Stimulated activated CD8-positive, alpha-beta memory T cell treated with anti-CD3 and anti-CD28 coated beads, Interleukin-2, amount 100 ng/mL, for 1 hour (primary cell): ENCODE measurements at places on chromosomes 2 and 18.

GRCh38 chr2:128412181-128412871 is 93.7 kb upstream of the HS6ST1 start:
- no peak for DNase-seq

- DNase-seq = no peak
Observed at GRCh38 chr18:63107931-63108330, 211.6 kb downstream of the BCL2 start.

DNA sequence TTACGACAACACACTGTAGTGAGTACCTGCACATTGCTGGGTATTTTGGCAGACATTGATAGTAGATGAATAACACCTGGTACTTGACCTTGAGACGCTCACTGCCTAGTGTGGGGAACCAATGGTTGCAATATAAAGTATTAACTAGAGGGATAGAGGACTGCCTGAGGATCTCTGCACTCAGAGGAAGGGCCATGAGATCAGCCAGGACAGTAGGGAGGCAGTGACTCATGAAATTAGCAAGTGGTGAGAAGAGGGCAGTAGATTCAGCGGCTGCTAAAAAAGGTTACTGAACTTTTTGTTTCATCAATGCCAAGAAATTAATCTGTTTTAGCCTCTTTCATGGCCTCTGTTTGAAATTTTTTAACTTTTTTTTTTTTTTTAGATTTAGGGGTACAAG is 250.8 kb upstream of the TCF4 start:
- DNase-seq = no peak

- no peak for DNase-seq
Observed at GRCh38 chr2:240462707-240463273, 27.3 kb downstream of the GPC1 start.

DNA sequence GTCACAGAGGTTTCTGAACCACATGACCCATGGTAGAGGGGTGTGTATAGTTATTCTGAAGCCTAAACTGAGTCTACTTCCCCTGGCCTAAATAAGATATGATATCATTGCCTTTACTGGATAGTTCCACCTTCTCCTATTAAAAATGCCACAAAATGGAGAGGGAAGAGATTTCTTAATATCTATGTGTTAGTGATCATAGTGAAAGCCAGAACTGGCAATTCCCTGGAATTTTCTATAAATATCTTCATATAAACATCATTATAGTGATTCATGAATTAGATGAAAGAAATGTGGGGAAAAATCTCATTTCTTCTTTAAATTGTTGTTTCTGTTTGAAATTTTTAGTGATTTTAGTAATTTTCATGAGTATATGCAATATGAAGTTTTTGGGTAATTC is 45.8 kb downstream of the TSHZ1 start:
- no peak for DNase-seq

DNA sequence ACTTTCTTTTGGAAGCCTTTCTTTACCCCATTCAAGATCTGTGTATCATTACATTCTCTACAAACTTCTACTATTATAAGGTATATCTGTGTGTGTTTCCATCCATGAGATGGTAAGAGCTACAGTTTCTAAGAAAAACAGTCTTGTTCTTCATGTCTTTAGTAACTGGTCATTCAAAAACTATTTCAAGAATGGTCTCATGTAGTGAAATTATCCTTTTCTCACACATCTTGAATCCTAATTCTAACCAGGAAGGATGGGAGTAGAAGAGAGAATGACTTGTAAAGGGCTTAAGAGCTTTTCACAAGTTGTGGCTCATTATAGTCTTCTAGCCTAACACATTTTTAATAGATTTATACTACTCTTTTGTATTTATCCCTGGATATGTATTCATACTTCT is 47.3 kb downstream of the ROCK1 start:
- no peak for DNase-seq

- DNase-seq = no peak
Observed at GRCh38 chr2:201353116-201353515, 4.0 kb downstream of the FLACC1 start.

DNA sequence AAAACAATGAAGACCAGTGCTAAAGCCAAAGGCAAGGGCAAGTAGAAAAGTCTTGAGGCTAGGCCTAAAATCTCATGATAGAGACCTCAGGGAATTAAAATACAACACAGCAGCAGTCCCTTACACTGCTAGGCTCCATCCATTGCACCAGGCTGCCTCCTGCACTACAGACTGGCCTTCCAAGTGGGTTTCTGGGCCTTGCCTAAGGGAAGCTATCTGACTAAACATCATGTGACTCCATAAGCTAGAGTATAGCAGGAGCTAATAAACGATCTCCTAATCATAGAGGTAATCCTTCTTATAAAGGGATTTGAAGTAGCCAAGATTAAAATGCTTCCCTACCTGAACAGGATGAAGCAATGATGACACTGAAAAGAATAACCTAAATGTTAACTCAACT is 77.6 kb upstream of the NFU1 start:
- no peak for DNase-seq

DNA sequence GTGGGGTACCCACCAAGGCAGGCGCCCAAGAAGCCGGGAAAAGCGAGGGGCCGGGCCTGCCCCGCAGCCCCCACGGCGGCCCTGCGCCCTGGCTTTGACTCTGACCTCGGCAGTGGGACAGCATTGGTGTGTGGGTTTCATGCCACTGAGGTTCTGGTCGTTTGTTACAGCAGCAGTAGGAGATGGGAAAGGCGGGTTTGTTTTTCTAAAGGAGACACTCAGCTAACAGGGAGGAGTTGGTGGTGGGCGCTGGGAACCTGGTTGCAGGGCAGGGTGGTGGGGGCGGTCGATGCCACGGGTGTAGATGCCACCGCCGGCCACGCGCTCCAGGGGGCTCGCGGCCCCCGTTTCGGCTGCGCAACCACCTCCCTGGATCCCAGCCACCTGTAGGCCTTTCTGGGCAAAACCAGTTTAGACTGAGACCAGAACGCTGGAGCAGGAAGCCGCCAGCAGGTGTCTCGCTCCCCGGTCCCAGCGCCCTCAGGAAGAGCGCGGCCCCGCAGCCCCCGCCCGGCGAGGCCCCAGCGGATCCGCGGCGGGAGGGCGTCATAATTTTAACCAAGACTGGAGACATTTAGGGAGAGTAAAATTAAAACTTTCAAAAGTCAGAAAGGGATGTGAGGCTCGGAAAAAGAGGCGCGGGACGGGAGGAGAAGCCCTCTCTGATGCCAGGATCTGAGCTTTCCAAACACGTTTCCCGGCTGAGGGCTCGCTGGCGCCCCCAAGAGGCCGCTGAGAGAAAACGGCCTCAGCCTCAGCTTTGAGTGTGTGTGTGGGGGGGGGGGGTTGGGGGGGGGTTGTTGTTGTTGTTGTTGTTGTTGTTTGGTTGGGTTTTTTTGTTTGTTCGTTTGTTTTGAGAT is 17.4 kb downstream of the CIDEA start:
- peak; percentile 10 for DNase-seq

DNA sequence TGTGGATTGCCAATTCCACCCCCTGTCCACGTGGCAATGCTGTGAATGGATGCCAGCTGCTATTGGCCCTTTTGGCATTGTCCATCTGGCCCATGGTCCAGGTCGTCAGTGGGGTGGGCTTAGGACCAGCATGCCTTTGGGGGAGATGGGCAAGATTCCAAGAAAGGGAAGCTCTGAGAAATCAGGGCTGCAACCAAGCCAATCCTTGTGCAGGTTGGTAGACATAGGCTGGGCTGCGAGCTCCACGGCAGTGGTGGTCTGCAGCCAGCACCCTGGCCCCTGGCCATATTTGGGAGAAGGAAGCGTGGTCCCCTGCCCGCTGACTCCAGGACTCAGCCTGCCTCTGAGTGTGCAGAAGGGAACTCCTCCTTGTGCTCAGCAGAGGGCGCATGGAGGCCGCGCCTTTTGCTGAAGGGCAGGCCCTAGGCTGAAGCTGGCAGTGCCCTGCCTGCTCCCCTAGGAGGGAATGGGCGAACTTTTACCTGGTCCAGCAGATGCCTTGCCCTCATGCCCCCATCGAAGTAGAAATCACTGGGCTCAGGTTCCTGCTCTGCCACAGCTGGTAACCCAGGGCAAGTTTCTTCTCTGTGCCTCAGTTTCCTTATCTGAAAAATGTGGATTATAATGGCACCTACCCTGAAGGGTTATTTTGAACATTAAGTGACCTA is 5.4 kb downstream of the SPR start:
- DNase-seq = no peak

DNA sequence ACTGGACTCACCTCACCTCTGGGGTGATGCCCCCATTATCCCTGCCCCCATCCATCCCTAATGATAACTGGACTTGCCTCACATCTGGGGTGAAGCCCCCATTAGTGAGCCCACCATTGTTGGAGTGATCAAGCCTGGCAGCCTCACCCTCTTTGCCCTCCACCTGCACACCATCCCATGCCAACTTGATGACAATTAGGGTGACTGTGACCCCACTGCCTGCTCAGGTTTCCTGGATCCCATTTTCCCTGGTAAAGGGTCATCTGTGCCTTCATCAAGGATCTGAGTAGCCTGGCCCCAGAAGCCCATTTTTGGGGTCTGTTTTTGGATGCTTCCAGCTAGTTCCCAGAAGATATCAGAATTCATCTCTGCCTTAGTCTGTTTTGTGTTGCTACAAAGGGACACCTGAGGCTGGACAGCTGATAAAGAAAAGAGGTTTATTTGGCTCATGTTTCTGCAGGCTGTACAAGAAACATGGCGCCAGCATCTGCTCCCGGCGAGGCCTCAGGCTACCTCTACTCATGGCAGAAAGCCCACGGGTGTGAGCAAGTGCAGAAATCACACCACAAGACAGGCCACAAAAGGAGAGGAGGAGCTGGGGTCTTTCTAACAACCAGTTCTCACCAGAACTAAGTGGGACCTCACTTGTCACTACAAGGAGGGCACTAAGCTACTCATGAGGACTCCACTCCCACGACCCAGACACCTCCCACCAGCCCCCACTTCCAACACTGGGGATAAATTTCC is 196.4 kb upstream of the TWIST2 start:
- DNase-seq = no peak

DNA sequence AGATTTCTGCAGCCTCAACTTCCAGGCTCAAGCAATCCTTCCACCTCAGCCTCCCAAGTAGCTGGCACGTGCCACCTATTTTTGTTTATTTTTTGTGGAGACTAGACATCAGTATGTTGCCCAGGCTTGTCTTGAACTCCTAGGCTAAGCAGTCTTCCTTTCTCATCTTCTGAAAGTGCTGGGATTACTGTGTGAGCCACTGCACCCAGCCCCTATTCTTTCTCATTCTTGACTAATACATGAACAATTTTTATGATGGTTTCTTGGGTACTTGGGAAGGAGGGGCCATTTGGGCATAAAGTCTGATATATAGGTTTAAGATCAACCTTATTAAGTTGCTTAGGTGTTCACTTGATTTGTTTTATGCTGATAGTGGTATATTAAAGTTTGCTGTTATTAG is 26.2 kb downstream of the EPC2 start:
- DNase-seq = no peak

DNA sequence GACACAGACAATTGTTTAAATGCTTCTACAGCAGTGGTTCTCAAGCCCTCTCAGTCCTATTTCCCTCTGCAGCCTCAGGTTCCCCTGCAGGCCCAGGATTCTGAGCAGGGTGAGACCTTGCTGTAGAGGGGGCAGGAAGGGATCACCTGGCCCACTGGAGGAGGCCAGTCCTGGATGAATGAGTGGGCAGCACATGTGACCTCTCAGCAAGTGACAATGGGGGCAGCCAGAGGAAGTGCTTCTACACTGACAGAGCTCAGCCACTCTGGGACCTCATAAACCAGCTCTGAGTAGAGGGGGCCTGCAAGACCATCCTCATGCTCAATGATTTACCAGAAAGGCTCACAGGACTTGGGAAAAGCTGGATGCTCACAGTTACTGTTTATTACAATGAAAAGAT is 63.2 kb downstream of the ASB1 start:
- no peak for DNase-seq

DNA sequence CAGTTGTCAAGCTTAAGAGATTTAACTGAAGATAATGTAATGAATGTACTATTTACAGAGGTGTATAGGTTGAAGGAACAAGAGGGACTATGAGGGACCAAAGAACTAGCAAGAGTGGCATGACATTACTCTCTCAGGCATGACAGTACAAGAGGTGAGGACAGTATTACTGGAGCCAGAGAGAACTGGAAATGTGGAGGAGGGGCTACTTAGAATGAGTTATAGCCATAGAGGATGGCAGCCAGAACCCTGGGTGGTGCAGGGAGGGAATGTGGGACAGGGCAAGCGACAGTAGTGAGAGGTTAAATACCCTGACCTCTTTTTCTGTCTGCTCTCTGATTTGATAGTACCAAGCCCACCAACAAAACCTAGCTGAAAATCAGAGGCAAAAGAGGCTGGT is 122.6 kb upstream of the UGP2 start:
- DNase-seq = no peak

- no peak for DNase-seq
Observed at GRCh38 chr18:58895385-58895784, 30.7 kb downstream of the ZNF532 start.

GRCh38 chr2:234414596-234414995 is 82.3 kb downstream of the ARL4C start:
- DNase-seq = no peak

DNA sequence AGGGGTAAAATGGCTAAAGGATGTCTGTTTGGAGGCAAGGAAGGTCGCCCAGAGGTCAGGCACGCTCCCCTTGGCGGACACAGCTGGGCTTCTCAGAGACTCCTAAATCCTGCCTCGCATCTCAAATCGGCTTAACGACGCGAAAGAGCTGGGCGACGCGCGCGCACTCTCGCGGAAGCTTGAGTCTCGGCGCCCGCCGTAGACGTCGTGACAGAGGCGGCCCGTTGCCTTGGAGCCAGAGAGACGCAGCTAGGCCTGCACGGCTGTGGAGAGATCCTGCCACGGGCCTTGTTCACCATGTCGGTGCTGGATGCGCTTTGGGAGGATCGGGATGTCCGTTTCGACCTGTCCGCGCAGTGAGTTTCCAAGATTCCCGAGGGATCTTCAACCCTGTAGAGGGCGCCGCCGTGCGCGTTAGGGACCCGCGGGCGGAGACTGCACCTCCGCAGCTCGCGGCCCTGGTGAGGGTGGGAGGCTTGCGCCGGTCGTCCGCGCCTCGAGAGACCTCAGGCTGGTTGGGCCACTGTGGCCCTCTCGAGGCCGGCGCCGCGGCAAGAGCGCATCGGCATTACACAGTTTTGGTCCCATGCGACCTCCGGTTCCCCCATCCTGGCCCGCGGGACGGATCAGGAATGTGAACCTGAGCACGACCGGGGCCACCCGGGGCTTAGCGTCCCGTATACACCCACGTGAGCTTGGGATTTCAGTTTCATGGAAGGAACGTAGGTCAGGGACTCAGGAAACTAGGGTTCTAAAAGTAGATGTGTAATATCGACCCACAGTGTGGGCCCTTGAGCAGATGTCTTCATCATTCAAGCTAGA is at the start of gene BBS5:
BBS5 (plus strand) TSS at position 238 of the 822 bp plus-strand sequence; CDS start at position 298, 60 bp downstream.
- DNase-seq = peak; percentile 27

GRCh38 chr18:43486462-43486861 is 209.2 kb upstream of the SYT4 start:
- DNase-seq = no peak

DNA sequence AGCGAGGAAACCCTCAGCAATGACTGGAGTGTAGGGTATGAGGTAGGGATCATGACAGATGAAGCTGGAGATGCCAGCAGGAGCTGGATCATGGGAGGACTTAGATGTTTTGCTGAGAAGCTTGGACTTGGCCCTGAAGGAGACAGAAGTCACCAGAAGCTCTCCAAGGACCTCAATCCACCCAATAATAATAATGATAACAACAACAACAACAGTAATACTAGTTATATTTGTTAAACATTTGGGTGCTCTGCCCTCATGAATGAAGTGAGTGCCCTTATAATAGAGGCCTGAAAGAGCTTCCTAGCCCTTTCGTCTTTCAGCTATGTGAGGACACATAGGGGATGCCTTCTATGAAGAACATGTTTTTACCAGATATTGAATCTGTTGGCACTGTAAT is 163.9 kb downstream of the DDX1 start:
- no peak for DNase-seq
